ENCODE measurements at places on chromosomes 2 and 18.
A peak's percentile ranks its signal among the peaks of the same experiment; 100 is the strongest.

GRCh38 chr2:75432761-75433361 is 127.9 kb downstream of the EVA1A start:
- no peak for DNase-seq

- peak; percentile 90 for DNase-seq
Observed at GRCh38 chr2:150495993-150496627, 8.6 kb upstream of the RND3 start.

DNA sequence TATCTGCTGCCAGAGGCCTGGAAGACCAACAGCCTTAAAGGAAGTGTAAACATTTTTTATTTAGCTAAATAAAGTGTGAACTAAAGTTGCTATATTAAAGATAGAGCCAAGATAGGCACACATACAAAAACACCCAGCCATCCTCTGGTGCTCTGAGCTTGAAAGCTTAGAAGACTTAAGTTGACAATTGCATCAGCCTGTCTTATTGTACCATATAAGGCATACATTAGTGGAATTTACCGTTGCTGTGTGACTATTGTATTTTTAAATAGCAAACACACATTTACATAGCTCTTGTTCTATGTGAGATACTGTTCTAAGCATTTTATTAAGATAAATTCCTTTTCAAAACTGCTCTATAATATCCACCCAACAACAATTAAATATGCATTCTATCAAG is 736.6 kb upstream of the ZEB2 start:
- DNase-seq = peak; percentile 12

DNA sequence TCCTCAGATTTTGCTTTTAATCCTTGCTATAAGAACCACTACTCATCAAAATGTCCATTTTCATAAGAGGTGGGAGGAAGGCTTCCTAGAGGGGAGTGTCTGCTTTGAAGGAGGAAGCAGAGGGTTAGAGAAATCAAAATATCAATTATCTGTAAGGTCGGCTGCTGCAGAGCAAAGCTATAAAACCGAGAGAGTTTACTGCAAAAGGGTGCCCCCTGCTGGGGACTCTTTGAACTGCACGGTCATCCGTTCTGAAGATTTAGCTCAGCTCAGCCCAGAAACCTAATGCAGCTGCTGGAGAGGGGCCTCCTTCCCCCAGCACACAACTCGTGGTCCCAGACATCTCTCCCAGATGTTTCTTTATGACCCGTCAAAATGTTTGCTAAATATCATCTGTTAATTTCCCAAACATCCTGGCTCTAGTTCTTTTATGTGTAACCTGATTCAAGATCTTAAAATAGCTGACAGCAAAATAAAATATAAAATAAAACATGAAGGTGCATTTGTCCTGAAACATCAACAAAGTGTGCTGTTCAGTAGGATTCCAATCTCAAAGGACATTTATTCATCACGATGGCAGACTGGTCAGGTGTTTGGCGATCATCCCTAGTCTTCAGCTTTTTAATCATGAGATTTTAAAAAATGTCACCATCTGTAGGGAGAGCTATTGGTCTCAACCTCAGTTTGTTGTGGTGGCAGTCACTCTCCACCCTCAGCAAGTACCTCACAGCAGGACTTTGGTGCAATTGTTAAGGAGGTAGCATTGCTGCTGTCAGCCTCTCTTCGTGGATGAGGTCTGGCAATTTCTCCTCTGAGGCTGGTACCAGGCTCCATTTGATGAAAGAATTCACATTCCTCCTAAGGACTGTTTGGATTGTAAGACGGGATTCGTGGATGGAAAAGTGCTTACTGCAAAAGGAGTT is 185.9 kb downstream of the MTX2 start:
- peak; percentile 74 for DNase-seq

GRCh38 chr2:240983361-240983995 is 14.9 kb upstream of the SNED1 start:
- DNase-seq = peak; percentile 57

DNA sequence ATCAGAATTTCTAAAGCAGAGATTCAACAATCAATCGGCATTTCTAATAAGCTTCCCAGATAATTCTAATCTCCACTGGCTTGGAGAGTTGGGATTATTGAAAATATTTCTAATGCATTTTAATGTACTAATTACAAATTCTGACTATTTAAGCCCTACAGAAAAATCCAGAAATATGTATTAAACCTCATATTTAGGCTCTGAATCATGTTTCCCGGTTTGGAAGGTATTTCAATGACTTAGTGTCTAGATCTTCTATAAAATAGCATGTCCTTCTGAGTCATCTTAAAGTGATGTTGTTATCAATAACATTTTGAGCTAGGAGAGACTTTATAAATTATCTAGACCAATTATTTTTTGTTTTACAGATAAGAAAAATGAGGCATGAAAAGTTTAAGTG is 258.8 kb upstream of the NRXN1 start:
- peak; percentile 65 for DNase-seq

GRCh38 chr2:53715568-53715967 is 52.0 kb upstream of the CHAC2 start:
- DNase-seq = peak; percentile 39

DNA sequence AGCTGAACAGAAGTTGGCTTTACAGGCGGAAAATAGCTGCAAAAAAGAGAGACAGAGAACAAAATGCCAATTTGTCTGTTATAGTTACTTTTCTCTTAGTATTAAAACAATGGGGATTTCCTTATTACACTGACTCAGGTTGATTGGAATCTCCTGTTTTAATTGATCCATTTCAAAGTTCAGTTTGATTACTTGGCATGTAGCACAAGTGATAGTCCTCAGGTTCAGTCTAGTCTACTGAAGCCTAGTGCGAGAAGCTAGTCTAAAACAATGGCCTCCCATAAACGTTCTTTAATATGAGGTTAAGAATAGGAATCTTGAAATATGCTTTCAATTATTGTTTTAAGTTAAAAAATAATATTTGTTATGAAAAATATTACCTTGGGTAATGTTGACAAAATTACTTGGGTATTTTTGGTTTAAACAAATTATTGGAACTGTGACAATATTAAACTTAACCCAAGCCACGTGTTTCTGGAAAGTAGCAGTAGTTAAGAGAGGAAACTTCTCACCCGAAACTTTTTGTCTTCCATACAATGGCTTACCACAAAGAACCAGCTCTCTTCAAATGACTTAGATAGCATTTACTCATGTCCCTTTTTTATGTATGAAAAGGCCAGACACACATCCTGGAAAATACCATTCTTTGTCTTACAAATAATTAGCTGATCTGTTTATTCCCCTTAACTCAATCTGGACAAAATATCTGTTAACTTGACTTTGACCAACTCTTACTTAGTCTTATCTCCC is 1326.2 kb upstream of the TMEFF2 start:
- no peak for DNase-seq

DNA sequence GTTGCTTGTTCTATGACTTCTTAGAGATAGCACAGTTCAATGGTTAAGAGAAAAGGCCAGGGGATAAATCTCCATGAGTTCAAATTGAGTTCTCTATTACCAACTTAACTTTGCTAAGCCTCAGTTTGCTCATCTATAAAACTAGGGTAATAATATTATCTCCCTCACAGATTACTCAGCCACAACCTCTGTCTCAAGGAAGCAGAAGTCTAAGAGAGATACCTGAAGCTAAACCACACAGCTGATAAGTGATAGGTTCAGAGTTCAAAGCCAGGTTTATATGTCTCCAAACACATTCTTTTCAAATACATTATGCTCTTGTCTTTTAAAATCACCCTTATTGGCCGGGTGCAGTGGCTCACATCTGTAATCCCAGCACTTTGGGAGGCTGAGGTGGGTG is 287.7 kb downstream of the NBAS start:
- DNase-seq = no peak

DNA sequence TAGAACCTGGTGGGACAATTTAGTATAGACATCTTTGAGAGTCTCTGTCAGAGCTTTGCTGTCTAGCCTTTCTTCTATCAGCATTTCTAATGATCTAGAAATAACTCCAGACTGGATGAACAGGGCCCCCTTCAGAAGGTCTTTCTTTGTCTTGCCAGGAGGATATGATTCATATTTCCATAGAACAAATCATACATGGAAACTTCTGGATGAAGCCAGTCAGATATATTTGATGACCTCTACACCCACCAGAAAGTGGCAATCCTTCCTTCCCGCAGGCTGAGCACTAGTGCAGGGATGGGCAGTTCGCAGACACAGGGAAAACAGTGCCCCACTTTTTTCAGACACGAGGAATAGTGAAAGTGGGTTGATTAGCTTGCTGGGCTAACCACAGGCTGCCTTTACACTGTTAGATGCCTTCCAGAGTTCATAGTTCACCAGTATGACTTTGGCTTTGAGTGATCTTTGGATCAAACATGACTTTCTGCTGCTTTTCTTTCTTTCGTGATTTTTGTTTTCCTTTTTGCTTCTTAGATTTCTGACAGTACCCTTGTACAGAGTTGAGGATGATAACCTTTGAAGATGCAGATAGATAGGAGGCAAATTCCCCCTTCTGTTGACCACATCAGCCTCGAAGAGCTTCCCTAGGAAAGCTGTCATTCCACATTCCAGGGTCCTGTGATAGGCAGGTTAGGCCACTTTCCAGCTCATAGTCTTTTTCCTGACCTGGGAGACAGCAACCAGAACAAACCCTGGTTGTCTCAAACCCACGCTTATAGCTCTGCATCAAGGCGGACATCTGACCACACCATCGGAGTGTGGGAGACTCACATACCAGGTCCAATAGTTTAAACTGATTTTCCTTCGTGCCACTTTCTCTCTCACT is 237.0 kb downstream of the ZNF407 start:
- DNase-seq = no peak

DNA sequence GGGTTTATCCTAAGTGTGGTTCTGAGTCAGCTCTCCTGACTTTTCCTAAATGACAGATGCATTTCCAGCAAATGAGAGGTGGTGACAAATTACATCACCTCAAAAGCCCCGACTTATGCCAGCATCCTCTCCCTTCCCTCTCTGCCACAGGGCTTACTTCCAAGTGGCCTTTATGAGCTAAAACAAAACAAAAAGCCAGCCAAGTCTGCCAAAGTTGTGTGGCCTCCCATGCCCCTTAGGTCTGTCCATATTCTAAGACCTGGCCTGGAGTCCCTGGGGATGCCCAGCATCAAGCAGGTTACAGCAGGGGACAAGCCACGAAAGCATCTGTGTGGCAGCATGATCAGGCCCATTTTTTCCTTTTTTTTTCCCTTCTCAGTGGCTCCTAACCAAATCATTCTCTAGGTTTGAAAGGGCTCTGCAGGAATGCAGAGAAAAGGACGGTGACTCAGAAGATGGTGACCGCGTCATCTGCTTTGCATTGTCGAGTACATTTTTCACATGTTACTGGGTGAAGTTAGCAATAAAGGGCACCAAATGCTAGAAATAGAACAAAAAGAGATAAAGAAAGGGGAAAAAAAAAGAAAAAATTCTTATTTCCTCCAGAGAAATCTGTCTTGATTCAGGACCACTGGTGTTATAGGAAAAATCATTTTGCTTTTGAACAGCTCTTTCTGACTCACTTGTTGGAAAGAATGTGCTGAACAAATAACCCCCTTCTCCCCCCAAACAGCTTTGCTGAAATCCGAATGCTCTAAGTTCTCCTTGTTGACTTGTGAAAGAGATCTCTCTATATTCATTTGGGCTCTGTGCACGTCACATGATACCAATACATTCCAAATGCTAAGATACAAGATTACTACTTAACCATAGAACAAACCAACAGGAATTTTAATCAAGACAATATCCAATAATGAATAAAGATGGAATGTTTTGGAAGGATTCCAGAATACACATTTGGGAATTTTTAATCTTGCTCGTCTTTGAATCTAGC is 178.7 kb downstream of the EN1 start:
- peak; percentile 98 for DNase-seq

- no peak for DNase-seq
Observed at GRCh38 chr18:26653943-26654615, 105.7 kb upstream of the KCTD1 start.

Measured in cardiac fibroblast (primary cell).